ENCODE measurements at places on chromosomes 4 and X.

GRCh38 chr4:6680372-6681034, 13.2 kb upstream of the S100P start:
- no peak for DNase-seq

DNA sequence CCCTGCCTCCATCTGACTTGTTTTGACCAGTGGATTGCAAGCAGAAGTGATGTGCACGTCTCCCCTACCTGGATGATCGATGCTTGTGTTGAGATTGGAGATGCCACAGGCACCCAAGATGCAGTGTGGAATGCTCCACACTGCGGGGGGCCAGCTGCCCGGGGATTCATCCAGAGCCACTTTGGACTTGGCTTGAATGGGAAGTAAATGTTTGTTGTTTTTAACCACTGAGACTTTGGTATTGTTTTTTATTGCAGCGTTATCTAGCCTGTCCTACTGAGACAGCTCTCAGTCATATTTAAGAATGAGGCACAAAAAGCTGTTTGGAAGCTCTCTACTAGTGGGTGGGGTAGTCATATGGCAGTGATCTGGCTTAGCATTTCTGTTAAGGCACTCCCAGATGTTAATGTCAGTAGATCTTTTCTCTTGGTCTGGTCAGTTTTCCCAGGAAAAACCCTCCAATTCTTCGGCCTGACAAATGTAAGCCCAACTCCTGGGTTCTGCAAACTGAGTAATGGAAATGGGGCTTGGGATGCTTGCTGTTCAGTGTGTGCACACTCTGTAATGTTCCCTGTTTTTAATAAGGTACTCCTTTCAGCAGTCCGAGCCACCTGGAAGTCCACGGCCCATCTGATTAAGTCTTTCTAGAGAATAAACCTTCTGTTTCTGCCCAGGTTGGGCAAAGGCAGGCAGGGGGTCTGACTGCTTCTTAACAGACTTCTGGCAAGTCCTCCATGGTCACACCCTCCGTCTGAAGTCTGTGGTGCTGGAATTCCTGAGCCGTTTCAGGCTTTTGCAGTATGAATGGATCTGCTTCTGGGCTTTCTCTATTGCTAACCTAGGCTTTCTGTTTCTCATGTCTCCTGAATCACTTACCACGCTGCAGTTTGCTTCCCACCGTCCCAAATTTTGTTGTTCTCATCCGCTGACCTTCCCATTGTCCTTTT, 74.8 kb downstream of the WWC2 start:
- no peak for DNase-seq

DNA sequence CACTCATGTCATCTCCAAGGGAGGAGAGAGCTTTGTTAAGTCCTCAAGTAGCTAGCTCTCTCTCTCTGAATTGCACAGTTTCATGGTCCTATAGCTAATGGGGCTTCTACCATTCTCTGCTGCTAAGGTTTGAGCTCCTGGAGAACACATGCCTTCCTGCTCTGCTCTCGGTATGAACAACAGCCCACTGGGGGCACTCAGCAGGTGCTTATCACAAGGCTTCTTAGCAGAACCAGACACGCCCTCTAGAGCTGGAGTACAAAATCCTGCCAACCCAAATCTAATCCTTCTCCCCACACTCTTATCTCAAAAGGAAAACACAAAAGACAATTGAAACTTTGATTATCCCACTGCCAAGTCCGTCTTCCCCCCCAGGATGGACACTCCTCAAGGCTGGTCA, 176.5 kb downstream of the HS3ST1 start:
- no peak for DNase-seq

- no peak for DNase-seq
Observed at GRCh38 chr4:10897076-10897475, 212.5 kb upstream of the CLNK start.

DNA sequence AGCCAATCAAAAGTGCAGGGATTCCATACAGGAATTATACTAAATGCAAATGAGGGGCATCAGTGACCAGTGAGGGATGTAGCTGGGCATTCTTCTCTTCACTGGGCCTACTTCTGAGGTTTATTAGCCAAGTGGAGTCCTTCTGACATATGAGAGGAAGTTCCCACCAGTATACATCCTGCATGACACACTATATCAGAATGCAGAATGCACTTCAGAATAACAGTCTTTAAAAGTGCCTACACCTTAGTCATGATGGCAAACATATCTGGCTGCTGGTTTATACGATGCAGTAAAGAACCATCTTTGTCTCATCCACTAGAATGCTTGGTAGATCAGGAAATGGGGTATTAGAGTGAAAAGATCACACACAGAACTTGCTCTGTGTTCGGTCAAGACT, 180.3 kb upstream of the PPARGC1A start:
- no peak for DNase-seq

- DNase-seq, result no peak
Observed at GRCh38 chr4:67723949-67724348, 23.0 kb upstream of the UBA6 start.

DNA sequence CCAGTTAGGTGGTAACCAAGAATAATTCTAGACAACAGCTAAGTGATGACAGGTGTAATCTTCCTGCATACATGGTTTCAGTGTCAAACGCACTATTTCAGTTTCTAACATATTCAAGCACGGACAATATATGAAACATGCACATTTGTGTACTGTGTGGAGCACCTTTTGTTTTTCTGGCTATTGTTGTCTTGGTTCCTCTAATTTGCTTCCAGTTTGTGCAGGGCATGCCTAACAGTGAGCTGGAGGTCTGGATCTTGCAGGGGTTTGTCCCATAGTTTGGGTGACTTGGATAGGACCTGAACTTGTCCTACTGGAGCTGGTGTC, 70.5 kb upstream of the TBC1D9 start:
- DNase-seq, result no peak

GRCh38 chr4:7792616-7793015, 147.0 kb downstream of the AFAP1 start:
- DNase-seq, result no peak

DNA sequence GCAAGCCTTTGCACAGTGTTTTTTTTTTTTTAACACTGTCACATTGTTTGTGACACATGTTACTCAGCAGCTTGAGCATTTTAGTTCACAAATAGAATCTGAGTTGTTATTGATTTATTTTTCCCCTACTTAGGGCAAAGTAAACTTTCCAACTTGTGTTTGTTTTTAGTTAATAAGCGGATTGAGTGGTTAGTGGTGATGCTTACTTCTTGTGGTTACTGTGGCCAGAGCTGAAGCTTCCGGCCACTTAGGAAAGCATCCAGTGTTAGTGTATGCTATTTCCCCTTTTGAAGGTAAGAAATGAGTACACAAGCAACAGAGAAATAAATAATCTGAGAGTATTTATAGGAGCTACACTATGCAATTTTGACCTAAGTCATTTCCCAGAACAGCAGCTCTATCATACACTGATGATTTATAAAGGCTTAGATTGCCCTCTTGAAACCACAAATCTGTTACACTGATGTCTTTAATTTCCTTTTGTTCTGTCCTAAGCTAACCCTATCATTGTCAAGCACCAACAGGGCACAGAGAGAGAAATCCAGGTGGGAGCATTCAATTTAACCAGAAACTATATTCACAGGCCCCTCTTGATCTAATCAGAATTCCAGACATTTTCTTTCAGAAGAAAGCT, 2464.6 kb downstream of the PCDH7 start:
- no peak for DNase-seq

DNA sequence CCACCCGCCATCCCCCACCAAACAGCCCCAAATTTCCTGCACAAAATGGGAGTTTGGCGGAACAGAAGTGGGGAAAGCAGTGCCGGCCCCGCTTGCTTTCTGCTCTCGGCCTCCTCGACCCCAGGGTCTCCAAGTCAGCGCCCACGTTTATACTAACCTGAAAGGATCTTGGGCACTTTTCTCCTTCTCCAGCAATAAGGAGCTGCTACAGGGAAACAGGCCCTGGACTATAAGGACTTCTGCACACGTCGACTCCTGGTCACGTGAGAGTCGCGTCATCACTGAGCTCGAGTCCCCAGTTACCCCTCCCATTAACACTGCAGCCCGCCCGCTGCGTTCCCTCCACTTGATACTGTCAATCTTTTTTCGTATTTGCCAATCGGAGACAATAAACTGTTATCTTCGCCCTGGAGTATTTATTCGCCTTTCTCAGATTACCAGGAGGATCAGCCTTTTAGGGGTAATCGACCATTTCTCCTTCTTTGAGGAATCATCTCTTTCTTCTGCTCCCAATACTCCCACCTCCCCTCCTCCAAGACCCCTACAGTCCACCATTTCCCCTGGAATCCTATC, at the start of gene TCEAL8:
TCEAL8 (minus strand) TSS at position 235 of the 573 bp plus-strand sequence. CDS start 1,176 bp downstream, outside the sequence.
- DNase-seq, result peak; percentile 54

- no peak for DNase-seq
Observed at GRCh38 chrX:135000516-135000915, 9.7 kb downstream of the SMIM10 start.

DNA sequence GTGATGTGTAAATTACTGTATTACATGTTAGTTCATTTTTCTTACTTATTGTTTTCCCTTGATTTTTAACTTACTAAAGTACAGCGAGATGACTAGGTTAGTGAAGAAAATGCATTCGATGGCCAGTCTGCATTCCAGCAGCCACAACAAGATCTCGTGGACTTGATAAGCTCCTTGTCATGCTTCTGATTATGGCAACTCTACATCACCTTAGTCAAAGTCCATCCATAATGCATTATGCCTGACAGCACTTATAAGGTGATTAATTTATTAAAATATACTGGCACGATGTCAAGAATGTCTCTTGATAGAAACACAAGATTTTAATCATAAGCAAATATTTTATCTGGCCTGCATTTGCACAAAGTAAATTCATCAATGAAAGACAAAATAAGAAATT, 109.9 kb upstream of the NAP1L5 start:
- DNase-seq, result no peak

DNA sequence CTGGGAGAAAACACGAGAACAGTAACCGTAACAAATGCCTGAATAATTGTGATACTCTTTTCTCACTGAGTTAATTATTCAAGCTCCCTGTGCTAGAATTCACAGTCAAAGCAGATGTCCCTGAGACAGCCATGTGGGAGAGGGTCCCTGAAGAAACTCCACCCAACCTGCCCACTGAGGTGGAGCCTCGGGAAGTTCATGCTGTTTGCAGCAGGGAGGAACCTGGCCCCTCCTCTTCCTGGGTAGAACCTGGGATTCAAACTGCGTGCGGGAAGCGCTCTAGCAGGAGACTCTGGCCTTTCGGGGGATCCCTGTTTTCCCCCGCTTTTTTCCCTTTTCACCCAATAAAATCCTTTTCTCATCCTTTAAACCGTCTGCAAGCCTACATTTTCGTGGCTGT, 20.2 kb upstream of the RHOH start:
- no peak for DNase-seq

- DNase-seq, result no peak
Observed at GRCh38 chr4:144115519-144115918, 25.0 kb downstream of the GYPA start.

DNA sequence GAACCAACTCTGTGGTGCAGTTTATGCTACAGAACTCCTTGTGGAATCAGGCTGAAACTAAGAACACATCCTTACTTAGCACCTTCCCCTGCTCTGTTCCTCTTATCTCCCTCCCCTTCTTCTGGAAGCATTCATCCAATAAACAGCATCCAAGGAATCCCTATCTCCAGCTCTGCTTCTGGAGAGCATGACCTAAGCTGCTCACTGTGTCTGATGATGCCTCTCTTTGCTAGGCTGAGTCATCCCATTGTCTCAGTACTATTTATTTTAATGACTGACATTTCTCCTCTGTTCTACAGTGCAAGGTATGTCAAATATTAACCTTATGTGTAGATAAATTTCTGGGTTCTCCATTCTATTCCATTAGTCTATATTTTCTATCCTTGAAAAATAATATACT, 71.2 kb downstream of the BEND2 start:
- no peak for DNase-seq

DNA sequence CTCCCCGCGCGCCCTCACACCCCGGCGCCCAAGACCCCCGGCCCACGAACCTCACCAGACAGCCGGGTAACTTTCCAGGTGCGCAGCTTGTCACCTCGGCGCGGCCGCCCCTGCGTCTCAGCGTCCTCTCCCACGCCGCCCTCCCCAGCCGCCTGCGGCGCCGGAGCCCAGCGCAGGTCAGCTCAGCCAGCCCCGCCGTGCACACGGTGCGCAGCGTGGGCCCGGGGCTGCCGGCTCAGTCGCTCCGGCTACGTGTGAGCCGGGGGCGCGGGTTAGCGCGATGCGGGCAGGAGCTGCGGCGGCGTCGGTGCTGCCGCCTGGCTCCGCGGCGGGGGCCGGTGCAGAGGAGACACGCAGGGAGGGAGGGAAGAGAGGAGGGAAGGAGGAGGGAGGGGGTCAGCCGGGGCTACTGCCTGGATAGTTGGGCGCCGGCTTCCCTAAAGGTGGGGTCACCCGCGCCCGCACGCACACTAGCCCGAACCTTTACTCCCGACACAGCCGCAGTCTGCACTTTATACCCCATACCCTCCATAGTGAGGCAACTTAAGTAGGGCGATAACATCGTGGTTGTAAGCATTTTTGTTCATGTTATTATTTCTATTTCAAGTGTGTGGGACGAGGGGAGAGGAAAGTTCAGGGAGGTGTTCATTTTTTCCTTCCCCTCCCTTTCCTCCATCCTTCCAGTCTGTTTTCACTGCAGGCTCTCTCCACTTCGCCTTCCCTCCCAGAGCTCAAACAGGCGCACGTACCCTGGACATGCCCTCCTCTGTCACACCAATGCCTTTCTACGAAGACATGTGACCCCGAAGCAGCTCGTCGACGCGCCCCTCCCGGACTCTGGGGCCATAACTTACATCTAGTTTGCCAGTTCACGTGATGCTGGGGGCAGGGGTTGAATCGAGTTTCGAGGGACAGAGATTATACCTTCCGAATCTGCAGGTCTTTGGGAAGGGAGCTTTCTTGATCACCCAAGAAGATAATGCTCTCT, at the start of gene PRKG2:
PRKG2 (minus strand) TSS at position 342 of the 988 bp plus-strand sequence. CDS start 10,175 bp downstream, outside the sequence.
- no peak for DNase-seq

GRCh38 chr4:141413366-141413765, 192.7 kb downstream of the ZNF330 start:
- no peak for DNase-seq

- DNase-seq, result no peak
Observed at GRCh38 chr4:183960046-183960420, 54.9 kb downstream of the STOX2 start.

- DNase-seq, result no peak
Observed at GRCh38 chr4:127930175-127930574, 34.8 kb downstream of the MFSD8 start.

DNA sequence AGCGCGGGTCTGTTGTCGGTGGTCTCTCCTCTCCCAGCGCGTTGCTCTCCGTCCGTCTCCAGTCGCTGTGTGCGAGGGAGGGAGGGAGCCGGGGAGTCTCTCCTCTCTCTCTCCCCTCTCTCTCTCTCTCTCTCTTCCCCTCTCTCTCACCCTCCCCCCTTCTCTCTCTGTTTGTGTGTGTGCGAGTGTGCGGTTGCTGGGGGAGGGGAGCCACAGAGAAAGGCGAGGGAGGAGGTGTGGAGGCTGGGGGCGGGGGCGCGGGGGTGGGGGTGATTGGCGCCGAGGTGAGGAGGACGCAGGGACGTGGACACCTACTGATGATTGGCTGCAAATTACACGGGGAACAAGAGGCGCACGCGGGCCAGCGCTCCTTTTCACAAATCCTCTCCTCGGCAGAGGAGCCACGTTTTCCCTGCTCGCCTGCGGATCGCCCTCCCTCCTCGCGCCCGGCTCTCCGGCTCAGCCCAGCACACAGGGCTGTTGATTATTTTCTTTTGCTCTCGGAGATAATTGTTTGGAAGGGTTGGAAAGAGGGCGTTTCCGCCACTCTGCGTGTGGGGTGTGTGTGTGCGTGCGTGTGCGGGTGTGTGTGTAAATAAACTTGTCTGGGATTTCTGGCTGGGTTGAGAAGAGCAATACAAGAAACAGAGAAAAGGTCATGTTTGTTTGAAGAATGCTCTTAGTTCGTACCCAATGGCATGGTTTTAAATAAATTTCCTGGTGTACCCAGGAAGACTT, at the start of gene CXXC4:
CXXC4 (minus strand) TSS at position 73 of the 738 bp plus-strand sequence. CDS start 3,092 bp downstream, outside the sequence.
- DNase-seq, result no peak
